ENCODE measurements at places on chromosomes 5 and 9.

GRCh38 chr5:11785771-11786352 is 118.4 kb downstream of the CTNND2 start:
- no peak for DNase-seq

- no peak for DNase-seq
These were observed 1.9 kb downstream of the PCBD2 start for GRCh38 chr5:134906811-134907210.

DNA sequence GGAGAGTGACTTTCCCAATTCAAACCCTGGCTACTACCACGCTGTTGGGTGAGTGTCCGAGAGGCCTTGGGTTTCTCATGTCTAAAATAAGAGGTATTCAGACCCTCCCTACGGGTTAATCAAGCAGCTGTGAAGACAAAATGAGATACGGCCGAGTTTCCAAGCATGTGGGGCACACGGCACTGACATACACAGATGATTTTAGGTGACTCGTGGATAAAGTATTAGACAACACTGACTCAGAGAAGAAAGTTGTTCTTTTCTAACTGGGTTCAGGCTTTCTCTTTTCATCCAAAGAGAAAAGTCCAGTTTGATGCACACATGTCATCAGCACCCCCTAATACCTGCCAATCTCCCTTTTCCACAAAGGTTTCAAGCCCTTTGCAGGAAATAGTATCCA is 15.6 kb downstream of the FOXI1 start:
- DNase-seq = no peak

DNA sequence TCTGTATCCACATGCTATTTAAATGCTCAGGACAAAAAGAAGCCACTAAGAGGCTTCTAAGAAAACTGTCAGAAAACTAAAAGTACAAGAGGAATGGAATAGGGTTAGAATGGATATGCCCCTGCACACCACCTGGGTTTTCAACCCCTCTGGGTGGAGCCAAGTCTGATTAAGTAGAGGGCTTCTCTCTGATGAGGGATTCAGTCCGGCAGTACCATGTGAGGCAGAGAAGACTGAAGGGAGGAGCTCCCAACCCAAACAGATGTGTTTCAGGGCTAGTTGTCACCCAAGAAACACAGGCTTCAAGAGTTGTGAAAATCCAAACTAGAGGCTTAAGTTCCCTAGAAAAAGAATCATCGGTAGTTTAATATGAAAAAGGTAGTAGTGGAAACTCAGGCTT is 12.5 kb downstream of the NREP start:
- DNase-seq = no peak

GRCh38 chr9:36788534-36788933 is 215.8 kb downstream of the MELK start:
- no peak for DNase-seq

DNA sequence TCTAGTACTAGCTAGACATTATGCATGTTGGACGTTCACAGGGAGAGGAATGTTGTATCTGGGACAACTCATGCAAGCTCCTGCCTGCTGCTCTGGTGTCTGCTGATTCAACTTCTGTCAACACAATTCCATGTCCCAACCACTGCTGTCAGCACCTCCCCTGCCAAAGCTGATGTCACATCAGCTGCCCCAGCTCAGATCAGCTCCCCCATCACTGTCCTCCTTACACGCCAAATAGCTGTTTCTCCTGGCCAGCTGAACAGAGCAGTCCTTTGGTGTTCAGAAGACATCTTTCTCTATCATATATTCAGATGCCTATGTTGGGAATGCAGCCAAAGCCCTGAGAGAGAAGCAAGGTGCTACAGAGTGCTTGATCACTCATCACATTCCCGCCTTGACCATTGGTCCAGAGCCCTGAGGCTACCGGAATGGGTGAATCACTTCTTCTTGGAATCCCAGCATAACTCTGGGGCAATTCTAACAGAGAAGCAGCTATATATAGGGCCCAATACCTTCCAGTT is 223.3 kb downstream of the SEC61B start:
- no peak for DNase-seq

DNA sequence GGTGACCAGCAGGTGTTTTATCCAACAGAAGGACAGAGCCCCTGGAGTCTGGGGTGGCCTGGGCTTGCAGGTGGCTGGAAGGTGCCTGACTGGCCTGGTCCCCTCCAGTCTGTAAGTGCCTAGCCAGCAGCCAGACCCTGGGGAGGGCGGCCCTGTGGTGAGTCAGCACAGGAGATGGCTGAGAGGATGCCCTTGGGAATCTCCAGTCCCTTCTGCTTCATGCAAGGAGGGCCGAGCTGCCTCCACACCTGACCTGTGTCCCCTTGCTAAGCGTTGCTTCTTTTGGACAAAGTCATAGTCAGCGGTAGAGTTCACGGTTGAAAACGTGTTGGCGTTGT is 20.2 kb downstream of the OBP2B start:
- no peak for DNase-seq

DNA sequence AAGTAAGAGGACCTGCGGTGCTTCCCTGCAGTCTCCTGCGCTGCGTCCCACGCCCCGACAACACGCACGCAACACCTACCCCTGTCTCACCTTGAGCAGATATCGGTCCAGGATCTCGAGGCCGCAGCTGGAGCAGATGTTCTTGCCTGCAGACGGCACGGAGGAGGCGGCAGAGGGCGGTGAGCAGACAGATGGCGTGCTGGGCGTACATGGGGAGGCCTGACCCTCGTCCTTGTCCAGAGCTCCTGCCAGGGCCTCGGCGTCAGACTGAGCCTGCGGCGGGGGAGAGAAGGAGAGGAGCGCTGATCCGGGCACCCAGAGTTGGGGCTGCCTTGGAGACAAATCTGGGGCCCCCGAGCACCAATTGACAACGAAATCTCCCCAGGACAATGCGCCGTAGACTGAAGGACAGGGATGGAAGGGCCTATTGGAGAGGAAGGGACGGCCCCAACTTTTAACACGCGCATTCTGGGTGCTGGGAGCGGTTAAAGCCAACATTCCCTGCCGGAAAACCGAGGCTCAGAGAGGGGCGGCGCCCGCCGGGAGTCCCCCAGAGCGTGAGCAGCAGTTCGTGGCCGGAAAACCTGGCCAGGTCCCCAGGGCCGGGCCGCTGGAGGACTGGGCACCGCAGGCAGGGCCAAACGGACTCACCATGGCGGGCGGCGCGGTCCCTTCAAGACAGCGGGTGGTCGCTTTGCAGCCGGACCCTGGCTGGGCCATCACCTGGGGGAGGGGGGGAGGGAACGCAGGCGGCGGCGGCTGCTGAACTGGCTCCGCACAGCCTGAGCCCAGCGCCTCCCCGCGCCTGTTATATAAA is 1.8 kb downstream of the LHX6 start:
- DNase-seq = no peak

GRCh38 chr5:170306381-170306831 is 8.8 kb upstream of the LCP2 start:
- no peak for DNase-seq

GRCh38 chr9:110188991-110189390 is 19.0 kb downstream of the C9orf152 start:
- no peak for DNase-seq

GRCh38 chr5:1916041-1917001 is 33.6 kb upstream of the IRX4 start:
- DNase-seq = no peak

DNA sequence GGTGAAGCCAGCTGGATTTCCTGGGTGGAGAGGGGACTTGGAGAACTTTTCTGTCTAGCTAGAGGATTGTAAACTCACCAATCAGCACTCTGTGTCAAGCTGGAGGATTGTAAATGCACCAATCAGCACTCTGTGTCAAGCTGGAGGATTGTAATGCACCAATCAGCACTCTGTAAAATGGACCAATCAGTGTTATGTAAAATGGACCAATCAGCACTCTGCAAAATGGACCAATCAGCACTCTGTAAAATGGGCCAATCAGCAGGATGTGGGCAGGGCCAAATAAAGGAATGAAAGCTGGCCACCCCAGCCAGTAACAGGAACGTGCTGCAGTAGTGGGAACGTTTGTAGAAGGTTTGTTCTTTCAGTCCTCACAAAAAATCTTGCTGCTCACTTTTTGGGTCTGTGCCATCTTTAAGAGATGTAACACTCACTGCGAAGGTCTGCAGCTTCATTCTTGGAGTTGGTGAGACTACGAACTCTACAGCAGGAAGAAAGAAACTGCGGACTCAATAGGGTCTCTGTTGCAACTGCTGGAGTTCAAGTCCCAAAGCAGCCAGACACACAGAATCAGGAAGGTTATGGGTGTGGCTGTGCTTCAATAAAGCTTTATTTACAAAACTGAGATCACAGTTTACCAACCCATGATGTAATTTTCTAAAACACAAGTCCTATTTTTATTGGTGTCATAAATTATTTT is 145.7 kb upstream of the ERCC6L2 start:
- no peak for DNase-seq

DNA sequence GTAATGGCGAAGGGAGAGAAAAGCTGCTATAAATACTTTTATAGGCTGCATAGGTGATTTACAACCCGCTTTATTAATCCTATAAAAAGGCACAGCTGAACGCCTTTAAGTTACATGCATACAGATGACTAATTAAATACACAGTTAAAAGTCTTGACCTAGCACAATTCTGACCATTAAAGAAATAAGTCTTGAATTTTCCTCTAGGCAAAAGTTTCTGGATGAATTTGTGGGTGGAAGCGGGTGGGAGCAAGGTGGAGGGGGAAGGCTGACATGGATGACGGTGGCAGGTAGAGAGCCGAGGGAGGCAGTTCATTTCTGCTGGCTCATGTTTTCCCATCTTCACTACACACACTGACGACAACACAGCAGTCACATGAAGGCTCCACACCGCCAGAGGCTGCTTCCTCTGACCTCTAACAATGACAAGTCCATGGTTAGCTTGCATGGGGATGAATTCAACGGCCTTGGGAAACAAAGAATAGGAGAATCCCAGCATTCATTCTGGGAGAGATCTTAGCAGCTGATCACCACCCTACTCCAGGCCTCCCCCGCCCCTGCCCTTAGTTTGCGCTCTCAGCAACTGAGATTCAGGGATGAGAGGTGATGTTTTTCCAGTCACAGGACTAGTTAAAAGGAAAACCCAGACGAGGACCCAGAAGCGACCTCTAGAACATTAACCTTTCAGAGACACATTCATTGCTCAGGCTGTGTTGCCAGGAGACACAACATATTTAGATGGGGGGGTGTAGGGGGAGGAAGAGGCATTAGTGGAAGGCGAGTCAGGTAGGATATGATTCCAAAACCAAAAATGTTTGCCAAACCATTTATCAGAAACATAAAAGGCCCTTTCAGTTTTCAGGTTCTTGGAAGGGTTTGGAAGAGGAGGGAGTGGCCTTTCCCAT is 329.3 kb downstream of the PIK3R1 start:
- no peak for DNase-seq

DNA sequence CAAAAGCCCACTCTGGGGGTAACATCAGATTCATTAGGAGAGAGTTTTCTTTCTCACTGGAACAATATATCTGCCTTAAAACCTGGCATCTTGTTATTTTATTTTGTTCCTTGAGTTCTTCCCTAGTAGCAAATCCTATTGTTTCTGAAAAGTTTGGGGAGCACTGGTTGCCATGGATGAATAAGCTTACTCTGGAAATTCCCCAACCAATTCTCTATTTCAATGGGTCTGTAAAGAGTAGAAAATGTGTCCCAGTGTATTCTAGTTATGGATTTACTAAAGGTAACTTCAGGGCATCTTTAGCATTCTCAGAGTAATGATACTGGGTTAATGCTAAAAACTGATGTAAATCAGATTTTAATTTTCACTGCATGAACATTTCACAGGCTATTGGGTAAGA is 94.2 kb upstream of the S1PR3 start:
- DNase-seq = no peak

- DNase-seq = no peak
These were observed 79.8 kb upstream of the SPATA31D4 start for GRCh38 chr9:81848472-81848871.

DNA sequence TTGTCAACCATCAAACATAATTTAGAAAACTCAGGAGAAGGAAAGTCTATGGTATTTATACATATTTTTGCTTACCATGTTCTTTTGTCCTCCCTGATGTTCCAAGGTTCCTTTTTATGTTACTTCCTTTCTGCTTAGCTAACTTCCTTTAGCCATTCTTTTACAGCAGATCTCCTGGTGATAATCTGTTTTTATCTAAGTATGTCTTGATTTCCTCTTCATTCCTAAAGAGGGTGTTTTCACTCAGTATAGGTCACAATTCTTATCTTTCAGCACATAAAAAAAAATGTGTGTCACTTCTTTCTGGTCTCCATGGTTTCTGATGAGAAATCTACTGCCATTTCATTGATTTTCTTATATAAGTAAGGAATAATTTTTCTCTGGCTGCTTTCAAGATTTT is 384.4 kb upstream of the PDE4D start:
- no peak for DNase-seq

DNA sequence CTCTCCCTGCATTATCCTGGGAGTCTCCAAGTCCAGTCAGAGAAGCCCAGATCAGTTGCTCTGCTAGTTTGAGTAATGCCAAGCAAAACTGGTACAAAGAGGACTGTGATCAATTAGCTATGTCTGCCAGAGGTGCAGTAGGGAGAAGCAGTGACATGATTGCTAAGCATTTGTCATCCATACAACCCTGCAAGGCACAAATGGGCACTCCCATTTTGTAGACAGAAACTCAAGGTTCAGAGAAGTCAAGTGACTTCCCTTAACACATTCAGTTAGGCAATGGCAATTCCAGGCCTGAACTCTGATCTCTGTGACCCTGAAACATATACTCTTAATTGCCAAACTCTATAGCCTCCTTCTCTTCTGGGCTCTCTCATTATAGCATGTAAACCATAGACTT is 34.0 kb downstream of the NDST1 start:
- no peak for DNase-seq

- DNase-seq = no peak
These were observed 75.5 kb upstream of the ELL2 start for GRCh38 chr5:96037128-96037527.

DNA sequence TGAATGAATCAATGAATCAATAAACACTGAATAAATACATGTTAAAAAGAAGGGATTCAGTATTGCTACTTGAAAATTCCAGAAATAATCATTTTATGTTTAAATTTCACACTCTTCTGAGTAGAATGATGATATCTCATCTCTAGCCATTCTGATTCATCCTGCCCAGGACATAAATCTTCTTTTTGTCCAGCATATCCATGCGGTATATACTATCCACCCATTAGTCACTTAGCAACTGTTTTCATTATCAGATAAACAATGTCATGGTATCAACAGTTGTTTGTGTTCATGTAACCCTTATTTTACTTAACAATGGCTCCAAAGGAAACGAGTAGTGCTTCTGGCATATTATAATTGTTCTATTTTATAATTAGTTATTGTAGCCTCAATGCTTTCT is 432.4 kb upstream of the SMC2 start:
- no peak for DNase-seq

- DNase-seq = no peak
These were observed 184.5 kb downstream of the PDZD2 start for GRCh38 chr5:31823472-31823871.

All from stimulated activated CD4-positive, alpha-beta T cell treated with anti-CD3 and anti-CD28 coated beads, Interleukin-15, amount 100 ng/mL, for 1 hour (primary cell).